ENCODE measurements at places on chromosomes 11 and 22. TPM values are rescaled to one million over a fixed set of nuclear protein-coding genes. Genes with fewer than 3 reads are reported as not detected.

- no peak for DNase-seq
Measured at GRCh38 chr22:24184057-24184798, 2.9 kb downstream of the SUSD2 start.

- peak; percentile 59 for DNase-seq
Measured at GRCh38 chr22:36384766-36385481, 2.8 kb downstream of the MYH9 start.

- no peak for DNase-seq
Measured at GRCh38 chr22:50602338-50602700, 1.7 kb downstream of the MAPK8IP2 start.

- no peak for DNase-seq
Measured at GRCh38 chr11:96159968-96160367, 183.0 kb downstream of the MAML2 start.

- DNase-seq: no peak
Measured at GRCh38 chr22:46371623-46372226, 36.2 kb downstream of the TRMU start.

DNA sequence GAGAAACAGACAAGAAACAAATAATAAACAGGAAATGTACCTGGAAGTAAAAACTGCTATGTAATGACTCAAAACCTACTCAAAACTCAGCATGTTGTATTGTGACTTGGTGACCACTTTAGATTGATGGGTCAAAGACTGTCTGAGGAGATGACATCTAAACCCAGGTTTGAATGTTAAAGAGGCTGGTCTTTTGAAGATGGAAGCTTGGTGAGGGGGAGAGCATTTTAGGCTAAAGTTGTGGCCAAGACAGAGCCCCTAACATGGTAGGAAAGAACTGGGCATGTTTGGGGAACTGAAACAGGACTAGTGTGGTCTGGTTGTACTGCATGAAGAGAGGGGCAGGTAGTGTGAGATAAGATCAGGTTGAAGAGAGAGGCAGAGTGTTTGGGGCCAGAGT lies 85.3 kb upstream of the MYO18B start:
- DNase-seq: no peak

The GAL gene
- not detected for total RNA-seq

The TALDO1 gene
- 61.2 TPM for total RNA-seq
